ENCODE measurements at places on chromosomes 1 and 21.
A peak's percentile ranks its signal among the peaks of the same experiment; 100 is the strongest.

- DNase-seq = peak; percentile 96
Observed at GRCh38 chr1:17551755-17552234, 12.3 kb downstream of the ARHGEF10L start.

GRCh38 chr1:199151634-199152425 lies 513.0 kb downstream of the PTPRC start:
- DNase-seq = no peak

DNA sequence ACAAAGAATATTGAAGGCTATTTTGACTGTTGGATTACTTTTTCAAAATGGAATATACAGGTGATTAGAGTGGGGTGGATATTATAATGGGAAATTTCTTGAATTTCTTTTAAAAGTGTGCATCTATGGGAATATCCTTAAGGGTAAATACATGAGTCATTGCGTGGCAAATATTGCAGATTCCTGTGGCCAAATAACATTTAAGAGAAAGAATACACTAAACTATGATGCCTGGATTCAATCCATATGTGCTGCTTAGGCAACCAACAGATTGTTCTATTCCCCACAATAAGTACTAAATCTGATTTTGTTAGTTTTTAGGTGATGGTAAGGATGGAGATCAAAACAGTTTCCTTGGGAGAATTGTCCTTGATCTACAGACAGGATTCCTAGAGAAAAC lies 119.5 kb downstream of the HMCN1 start:
- DNase-seq = no peak

GRCh38 chr1:39882152-39882551 lies 1.2 kb downstream of the TRIT1 start:
- no peak for DNase-seq

DNA sequence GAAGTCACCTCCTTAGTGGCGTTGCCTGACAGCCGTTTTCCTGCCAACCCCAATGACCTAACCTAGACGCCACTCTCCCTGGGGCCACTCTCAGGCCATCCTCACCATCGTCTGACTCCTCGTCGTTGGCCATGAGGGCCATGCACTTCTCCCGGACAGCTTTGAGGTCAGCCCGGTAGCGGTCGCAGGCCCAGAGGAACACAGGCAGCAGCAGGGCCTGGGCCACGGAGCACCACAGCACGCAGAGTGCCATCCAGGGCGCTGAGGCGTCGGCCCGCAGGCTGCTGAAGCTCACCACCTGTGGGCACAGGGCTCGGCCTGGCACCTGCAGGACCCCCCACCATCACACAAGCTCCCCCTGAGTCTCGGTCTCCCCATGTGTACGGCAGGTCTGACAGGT lies 7.3 kb downstream of the HES3 start:
- no peak for DNase-seq

DNA sequence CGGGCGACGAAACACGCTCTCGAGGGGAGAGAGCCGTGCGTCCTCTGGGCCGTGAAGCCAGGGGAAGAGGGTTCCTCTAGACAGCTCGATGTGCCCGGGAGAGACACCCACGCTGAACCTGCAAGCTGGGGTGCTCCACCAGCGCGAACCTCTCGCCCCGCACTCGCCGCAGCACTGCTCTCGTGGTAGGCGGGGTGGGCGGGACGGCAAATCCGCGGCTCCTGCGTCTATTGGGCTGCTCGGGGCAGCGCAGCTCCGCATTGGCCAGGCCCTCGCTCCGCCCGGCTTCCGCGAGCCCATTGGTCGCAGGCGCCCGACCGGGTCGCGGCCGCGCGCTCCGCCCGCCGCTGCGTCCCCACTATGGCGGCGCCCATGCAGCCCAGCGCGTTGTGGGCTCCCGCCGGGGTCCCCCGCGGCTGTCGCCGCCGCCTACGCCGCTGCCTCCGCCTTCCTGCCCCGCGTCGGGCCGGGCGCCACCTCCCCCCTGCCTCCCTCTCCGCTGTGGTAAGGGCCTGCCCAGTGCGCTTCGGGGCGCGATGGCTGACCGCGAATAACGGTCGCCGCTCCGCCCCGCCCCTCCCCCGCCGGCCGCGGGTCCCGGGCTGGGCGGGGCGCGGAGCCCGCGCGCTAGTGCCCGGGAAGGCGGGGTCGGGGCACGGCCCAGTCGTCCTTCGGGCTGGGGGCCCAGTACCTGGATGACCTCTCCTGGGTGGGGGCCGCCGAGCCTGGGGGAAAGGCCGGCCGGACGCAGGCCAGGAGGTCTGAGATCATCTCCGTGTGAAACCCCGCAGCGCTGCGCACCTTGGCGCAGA lies at the start of gene ST3GAL3:
Gene ST3GAL3 (plus strand): TSS at position 347 of the 812 bp plus-strand sequence. CDS start 28,727 bp downstream, outside the sequence.
- DNase-seq = peak; percentile 85

DNA sequence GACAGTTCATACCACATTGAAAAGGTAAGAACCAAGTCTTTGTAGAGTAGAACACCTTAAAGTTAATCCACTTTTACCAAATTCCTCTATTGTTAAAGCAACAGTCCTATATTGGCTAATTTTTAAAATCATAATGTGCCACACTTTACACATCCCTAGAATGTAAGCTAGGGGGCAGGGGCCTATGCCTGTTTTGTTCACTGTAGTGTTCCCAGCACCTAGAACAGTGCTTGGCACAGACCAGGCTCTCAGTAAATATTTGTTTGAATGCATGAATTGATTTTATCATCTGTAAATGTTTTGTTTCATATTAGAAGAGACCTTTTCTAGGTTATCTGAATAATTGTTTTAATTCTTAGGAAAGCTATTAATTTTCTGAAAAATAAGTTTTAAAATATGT lies 9.1 kb downstream of the SMAP2 start:
- no peak for DNase-seq

GRCh38 chr1:205255941-205256780 lies 28.4 kb downstream of the TMCC2 start:
- peak; percentile 82 for DNase-seq

DNA sequence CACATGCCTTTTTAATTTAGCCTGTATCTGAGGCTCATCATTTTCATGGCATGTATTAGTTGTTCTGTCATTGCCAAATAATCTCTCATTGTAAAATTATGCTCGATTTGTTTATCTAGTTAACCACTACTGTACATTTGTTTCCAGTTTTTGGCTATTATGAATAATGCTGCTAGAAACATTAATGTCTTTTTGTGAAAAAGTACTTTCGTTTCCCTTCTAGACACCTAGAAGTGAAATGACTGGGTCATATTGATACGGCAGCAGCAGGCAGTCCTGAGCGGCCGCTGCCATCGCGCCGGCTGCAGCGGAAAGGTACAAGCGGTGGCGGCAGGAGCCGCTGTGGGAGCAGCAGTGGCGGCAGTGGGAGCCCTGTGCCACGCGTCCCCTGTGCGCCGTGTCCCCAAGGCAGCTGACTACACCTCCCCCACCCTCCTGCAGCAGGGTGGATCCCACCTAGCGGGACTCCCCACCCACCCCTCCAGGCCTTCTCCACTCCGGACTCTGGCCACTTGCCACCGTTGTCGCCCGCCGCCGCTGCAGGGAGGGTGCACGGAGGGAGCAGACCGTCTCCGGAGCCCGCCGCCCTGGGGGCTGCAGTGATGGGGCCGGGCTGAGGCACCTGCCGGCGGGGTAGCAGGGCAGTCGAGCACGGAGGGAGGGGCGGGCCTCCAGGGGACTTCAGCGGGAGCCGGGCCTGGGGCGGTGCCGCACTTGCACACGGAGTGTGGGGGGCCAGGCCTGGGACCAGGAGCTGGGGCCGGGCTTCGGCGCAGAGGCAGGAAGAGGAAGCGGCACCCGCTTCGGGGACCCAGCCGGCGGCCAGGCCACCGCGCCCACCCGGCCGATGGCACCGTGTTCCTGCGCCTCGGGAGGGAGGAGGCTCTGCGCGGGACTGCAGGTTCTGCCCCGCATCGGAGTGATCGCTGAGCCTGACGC lies 66.8 kb upstream of the RGS7 start:
- no peak for DNase-seq

- peak; percentile 56 for DNase-seq
Observed at GRCh38 chr1:192729500-192729899, 79.3 kb upstream of the RGS2 start.

- DNase-seq = no peak
Observed at GRCh38 chr1:20472860-20473711, 12.9 kb downstream of the CAMK2N1 start.

- no peak for DNase-seq
Observed at GRCh38 chr1:26121854-26122773, 10.5 kb downstream of the PDIK1L start.

Data from NCI-H2171 treated with DMSO at 0.1 percent for 48 hours (cell line).